Activated CD4-positive, alpha-beta T cell treated with anti-CD3 and anti-CD28 coated beads, Interleukin-2, amount 10 ng/mL, durations not matched to agents 7 days and 5 days (primary cell): ENCODE measurements at places on chromosomes 6 and 20.

- no peak for DNase-seq
Observed at GRCh38 chr20:3364323-3365013, 43.0 kb downstream of the DNAAF9 start.

GRCh38 chr6:133774356-133774755 is 114.6 kb upstream of the TCF21 start:
- no peak for DNase-seq

DNA sequence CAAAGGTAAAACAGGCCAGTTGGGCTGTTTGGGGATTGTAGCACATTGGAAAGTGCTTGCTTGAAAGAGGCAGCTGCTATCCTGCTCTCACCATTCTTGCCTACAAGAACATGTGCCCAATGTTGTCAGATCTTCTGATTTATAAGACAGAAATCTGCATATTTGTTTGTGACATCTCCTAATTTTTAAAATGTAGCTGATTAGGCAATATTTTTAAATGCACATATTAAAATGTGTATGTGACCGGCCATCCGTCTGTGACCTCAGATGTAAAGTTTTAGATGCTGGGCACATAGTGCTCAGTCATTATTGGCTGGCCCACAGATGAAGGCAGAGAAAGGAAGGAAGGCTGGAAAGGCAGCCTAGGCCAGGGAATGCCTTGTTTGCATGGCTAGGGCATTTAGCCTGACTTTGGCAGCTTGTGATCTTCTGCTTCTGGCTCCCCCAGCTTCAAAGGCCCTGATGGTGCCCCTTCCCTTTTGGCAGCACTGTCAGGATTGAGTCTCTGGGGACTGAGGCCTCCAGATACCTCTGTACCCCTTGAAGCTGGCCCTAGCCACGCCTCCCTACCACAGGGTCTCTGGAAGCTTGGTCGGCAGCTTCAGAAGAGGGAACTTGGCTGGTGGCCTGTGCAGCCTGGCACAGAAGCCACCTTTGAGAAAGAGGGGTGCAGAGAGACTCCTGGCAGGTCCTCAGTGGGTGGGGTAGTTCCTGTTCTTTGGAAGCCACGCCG is 6.4 kb downstream of the SNPH start:
- DNase-seq: no peak

DNA sequence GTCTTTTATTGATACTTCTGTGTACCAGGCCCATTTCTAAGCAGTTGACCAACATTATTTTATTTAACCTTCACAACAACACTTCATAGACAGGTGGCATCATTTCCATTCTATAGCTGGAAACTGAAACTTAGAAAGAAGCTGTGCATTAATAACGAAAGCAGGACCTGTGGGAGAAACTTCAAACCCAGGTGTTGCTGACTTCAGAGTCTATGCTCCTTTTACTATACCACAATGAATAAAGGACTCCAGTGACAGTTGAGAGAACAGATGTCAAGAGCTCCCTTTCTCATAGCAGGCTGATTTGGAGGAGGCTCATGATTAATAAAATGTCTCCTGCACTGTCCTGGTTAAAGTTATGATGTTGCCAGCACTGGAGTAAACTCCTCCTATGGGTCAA is 56.6 kb upstream of the POU3F2 start:
- no peak for DNase-seq

GRCh38 chr6:89562093-89562973 is 76.2 kb downstream of the LYRM2 start:
- no peak for DNase-seq

DNA sequence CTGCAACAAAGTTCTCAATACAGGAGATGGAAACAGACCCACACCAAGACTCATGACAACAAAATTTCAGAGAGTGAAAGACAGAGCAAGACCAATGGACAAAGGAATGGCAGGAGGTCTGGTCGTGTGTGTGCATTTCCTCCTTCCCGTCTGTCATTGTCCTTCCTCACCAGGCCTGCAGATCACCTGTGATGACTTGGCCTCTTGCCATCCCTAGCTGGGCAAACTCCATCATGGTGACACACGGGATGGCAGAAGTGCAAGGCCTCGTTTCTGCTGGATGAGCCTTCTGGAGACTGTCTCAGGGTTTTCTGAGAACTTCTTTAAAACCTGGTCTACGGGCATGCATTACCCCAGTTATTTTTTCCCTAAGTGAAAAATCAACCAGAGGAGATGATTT is 49.2 kb downstream of the RPP21 start:
- no peak for DNase-seq

GRCh38 chr6:167858086-167858591 is 31.4 kb downstream of the AFDN start:
- no peak for DNase-seq

DNA sequence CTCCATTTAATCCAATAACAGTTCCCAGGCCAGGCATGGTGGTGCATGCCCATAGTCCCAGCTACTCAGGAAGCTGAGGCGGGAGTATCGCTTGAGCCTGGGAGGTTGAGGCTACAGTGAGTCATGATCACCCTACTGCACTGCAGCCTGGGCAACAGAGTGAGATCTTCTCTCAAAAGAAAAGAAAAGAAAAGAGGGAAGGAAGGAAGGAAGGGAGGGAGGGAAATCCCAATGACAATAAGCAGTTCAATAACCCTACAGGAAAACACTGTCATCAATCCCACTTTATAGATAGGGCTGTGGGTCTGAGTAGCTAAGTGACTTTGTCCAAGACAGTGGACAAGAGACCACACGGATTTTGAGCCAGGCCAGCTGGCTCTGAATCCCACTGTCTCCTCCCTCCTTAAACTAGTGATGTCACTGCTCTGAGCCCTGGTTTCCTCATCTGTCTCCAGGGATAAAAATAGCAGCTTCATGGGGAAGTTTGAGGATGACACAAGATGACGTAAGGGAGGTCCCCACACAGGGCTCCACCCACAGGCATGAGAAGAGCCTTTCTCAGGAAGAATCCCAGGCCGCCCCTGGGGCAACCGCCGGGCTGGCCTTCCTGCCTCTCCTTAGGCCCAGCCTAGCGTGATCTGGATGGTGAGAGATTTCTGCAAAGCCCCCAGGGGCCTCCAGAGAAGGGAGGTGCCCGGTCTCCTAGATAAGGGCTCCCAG is 7.2 kb upstream of the TRIB3 start:
- no peak for DNase-seq
